Right forelimb (tissue), 1 donor: ENCODE measurements at places on chromosomes 16 and 17.

DNA sequence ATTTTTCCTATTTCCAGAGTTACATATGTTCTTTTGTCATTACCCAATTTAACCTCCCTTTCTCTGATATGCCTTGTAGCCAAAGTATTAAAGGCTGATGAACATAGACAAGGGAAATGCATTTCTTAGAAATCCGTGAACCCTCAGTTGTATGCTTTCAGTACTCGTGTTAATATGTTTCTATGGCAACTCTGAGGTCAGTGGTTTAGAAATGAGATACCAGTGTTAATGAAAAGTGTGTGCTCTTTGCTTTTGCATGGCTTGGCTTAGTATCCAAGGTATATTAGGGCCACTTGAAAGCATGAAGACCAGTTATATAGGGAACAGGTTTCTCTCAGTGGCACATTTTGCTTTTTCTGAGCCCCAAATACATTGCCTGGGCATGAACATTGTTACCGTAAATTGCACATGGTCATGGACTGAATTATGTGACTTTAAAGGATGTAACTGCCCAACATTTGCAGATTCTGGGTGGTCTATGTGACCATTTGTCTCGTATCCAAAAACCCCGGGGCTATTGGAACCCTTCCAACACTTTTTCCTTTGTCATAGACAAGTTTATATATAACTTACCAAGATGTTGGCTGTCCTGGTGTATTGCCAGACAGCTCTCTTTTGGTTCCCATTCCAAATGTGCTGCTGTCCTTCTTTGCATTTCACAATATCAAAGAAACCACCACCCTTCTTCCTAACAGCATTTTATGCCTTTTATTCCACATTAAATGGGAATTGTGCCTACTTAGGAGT lies 17.5 kb downstream of the ABHD15 start:
- no peak for DNase-seq

GRCh38 chr17:61678339-61678738 lies 87.3 kb upstream of the NACA2 start:
- DNase-seq, result no peak

- no peak for DNase-seq
These were observed 33.5 kb downstream of the NF1 start for GRCh38 chr17:31128241-31128640.

GRCh38 chr17:16150251-16150856 lies 65.0 kb downstream of the NCOR1 start:
- DNase-seq, result no peak

GRCh38 chr17:16435925-16436886 lies 20.8 kb downstream of the TRPV2 start:
- DNase-seq, result no peak

- no peak for DNase-seq
These were observed 1.8 kb downstream of the ALKBH5 start for GRCh38 chr17:18185391-18185790.

DNA sequence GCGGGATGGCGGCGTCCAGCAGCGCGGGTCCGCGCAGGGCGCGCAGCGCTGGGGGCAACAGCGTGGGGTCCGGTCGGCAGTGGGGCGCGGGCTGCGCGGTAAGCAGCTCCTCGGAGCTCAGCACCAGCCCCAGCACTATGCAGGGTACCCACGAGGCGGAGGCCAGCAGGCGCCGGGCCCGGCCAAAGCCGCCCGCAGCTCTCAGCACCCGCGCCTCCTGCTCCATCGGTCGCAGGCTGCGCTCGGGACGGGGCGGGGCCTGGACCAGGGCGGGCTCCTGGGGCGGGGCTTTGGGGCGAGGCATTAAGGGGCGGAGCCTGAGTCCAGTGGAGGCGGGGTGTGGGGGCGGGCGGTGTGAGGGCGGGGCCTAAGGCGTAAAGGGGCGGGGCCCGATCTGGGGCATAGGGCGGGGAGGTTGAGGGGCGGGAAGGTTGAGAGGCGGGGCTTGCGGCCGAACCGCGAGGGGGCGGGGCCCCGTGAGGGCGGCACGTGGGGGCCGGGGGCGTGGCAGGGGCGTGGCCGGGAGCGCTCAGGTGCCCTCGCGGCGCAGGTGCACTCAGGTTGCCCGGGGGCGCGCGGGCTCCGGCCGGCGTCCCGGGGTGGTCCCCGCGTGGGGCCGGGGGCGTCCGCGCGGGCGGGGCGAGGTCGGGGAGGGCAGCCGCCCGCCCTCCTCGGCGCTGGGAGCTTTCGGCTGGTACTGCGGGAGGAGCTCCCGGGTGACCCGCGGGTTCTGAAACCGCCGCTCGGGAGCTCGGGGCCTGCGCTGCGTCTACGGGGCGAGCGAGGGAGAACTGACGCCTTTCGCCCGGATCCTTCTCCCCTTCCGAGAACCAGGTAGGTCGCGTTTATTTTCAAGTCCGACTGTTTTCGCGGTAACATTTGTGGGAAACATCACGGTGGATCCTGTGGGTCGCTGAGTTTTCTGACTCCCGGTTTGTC lies 1.4 kb upstream of the SLC22A31 start:
- no peak for DNase-seq

GRCh38 chr16:72206299-72206698 lies 34.3 kb upstream of the PMFBP1 start:
- DNase-seq, result no peak

GRCh38 chr16:69886726-69887125 lies 64.4 kb upstream of the CLEC18A start:
- no peak for DNase-seq

GRCh38 chr17:78429618-78429995 lies 51.2 kb downstream of the PGS1 start:
- no peak for DNase-seq

- DNase-seq, result no peak
These were observed 22.1 kb upstream of the IL17C start for GRCh38 chr16:88616320-88616719.

- DNase-seq, result no peak
These were observed 2.9 kb upstream of the IFI35 start for GRCh38 chr17:43003542-43004172.

DNA sequence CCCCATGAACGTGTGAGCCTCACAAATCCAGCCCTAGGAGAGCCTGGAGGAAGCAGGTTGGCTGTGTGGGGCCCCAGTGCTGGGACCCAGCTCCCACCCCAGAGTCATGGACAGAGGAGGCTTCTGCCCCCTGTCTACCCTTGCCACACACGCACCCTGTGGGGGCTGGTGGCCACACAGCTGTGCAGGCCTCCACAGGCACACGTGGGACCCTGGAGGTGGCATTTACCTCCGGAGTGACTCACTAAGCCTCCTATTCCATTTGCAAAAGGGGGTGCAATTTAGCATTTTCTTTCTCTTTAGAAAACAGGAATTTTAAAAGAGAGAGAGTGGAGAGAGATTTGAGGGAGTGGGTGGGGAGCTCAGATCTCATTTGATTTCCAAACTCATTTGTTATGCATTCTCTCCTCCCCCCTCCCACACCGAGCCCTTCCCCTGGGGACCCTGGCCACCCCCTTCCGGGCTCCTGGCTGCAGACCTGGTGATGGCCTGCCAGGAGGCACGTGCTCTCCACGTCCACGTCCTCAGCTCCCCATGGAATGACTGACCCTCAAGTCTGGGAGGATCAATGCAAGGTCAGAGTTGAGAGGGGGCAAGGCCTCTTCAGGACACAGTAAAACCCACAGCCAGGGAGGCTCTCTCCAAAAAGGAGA lies 6.8 kb downstream of the PITPNM3 start:
- no peak for DNase-seq

- DNase-seq, result no peak
These were observed 204.9 kb upstream of the FOXF1 start for GRCh38 chr16:86305440-86305839.

- DNase-seq, result no peak
These were observed 31.9 kb downstream of the ARHGAP23 start for GRCh38 chr17:38460082-38460715.

DNA sequence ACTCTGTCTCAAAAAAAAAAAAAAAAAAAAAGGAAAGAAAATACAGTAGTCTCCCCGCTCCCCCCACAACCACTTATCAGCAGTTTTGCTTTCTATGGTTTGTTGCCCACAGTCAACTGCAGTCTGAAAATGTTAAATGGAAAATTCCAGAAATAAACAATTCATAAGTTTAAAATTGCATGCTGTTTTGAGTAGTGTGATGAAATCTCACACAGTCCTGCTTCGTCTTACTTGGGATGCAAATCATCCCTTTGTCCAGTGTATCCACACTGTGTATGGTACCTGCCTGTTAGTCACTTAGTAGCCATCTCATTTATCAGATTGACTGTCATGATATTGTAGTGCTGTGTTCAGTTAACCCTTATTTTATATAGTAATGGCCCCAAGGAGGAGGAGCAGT lies 41.5 kb downstream of the NF1 start:
- DNase-seq, result no peak

GRCh38 chr16:29899516-29900101 lies at the start of gene SEZ6L2:
Gene SEZ6L2, minus strand, starts transcription at chr16:29899550. Its CDS starts 531 bp downstream, at chr16:29899019.
- no peak for DNase-seq

DNA sequence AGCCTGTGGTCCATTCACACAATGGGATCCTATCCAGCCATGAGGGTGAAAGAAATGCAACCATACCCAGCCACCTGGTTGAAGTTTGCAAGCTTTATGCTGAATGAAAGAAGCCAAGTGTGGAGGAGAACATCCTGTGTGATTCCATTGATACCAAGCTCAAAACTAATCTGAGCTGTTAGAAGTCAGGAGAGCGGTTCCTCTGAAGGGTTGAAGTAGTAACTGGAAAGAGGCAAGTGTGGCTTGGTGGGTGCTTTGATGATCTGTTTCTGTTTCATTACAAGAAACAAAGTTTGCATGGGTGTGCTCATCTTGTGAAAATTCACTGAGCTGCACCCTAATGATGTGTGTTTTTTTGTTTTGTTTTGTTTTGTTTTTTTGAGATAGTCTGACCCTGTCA lies 99.4 kb downstream of the SALL1 start:
- DNase-seq, result no peak

DNA sequence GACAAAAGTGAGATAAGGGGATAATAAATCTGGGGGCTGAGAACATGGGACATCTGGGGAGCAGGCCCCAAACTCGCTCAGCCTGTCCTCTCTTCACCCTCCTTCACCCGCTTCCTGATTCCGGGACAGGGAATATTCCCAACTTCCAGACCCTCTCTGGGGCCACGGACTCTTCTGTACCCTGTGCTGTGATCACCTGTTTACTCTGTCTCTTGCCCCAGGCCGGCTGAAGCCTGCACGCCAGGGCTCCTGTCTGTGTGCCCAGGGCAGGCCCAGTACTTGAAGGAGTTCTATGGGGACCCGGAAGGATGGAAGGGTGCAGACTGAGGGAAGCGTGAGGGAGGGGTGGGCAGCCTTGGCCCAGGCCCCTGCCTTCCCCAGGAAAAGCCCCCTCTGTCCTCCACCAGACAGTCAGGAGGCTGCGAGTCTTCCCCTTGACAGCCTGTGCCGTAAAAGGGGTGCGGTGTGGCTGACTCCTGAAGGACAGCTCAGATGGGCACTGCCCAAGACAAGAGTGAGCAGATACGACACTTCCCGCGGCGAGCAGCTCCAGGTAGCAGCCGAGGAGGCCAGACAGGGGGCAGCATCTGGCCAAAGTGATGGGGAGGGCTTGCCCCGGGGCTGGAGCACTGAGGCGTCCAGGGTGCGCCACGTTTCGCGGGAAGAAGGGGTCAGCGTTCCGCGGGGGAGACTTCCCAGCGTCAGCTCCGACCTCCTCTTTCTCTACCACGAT lies 1.0 kb upstream of the CCNF start:
- DNase-seq, result no peak

DNA sequence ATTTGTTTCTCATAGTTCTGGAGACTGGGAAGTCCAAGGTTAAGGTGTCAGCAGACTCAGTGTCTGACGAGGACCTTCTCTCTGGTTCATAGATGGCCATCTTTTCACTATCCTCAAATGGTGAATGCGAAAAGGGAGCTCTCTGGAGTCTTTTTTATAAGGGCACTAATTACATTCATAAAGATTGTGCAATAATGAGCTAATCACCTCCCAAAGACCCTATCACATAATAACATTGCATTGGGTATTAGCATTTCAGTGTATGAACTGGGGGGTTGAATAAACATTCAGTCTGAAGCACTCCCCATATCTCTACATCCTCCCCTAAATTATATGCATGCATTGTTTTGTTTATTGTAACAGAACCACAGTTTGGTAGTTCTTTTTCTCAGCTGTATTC lies 1086.5 kb downstream of the CDH11 start:
- no peak for DNase-seq
